ENCODE measurements at places on chromosomes 7 and 10. TPM values are rescaled to one million over a fixed set of nuclear protein-coding genes. Genes with fewer than 3 reads are reported as not detected.

The EIF4EBP2 gene
- 59.3 TPM for total RNA-seq

The FAM131B gene
- 134 TPM for total RNA-seq

The MYH16 gene
- not detected for total RNA-seq

The CREB5 gene
- 63.7 TPM for total RNA-seq

The OR9A2 gene
- total RNA-seq: 0.84 TPM

The ITIH5 gene
- total RNA-seq: 12.6 TPM

The LRIT1 gene
- not detected for total RNA-seq

The UBN2 gene
- 69.4 TPM for total RNA-seq

The OPTN gene
- total RNA-seq: 94.1 TPM

The TEX47 gene
- total RNA-seq: not detected

The C1QL3 gene
- total RNA-seq: 49.0 TPM

The URGCP gene
- 62.2 TPM for total RNA-seq

The GLRX3 gene
- total RNA-seq: 42.2 TPM

The MMD2 gene
- 24.9 TPM for total RNA-seq

The VDAC2 gene
- total RNA-seq: 178 TPM

The RAPGEF5 gene
- 243 TPM for total RNA-seq

The C7orf25 gene
- 22.7 TPM for total RNA-seq

The ANKRD30A gene
- not detected for total RNA-seq

The CRYGN gene
- 0.88 TPM for total RNA-seq

Data from dorsolateral prefrontal cortex (tissue), 122 donors.